ENCODE measurements at places on chromosomes 4 and X.
A peak's percentile ranks its signal among the peaks of the same experiment; 100 is the strongest.

- no peak for DNase-seq
Measured at GRCh38 chrX:22950269-22951266, 49.2 kb upstream of the DDX53 start.

DNA sequence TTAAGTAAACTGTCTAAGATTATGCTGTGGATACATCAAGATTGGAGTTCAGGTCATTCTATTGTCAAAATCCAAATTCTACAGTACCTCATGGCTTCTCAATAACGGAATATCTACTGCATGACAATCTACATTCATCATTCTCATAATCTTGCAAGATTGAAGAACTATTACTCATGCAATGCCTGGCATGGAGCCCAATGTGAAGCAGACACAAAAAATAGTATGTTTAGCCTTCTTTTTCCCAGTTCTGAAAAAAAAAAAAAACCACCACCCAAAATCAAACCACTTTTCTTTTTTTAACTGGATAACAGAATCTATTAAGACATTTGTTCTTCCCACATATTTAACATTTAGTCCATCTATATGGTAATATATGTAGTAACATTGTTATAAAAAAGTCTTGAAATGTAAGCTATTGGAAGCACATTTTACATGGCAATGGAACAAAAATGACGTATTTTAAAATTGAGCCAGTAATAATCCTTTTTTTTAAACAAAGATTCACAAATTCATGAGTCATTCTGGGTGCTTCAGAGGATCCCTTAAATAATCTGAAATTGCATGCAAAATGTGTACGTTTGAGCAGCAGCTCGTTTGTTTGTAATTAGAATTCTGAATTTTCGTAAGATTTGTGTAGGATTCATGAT is 232.2 kb upstream of the FMR1 start:
- no peak for DNase-seq

- no peak for DNase-seq
Measured at GRCh38 chr4:105088110-105088879, 58.4 kb upstream of the TET2 start.

DNA sequence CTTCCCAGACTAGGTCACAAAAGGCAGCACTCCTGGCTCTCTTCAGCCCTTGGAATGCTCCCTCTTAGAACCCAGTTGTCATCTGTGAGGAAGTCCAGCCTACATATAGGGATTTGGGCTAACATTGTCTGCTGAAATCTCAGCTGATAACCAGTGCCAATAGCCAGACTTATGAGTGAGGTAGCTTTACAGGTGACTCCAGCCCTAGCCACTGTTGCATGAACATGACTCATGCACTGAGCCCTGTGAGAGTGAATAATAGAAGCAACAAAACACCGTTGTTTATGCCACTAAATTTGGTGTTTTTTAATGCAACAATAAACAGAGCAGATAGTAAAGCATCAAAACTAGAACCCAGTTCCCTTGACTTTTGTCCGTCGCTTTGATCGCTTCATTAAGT is 433.2 kb downstream of the STIM2 start:
- DNase-seq = no peak

DNA sequence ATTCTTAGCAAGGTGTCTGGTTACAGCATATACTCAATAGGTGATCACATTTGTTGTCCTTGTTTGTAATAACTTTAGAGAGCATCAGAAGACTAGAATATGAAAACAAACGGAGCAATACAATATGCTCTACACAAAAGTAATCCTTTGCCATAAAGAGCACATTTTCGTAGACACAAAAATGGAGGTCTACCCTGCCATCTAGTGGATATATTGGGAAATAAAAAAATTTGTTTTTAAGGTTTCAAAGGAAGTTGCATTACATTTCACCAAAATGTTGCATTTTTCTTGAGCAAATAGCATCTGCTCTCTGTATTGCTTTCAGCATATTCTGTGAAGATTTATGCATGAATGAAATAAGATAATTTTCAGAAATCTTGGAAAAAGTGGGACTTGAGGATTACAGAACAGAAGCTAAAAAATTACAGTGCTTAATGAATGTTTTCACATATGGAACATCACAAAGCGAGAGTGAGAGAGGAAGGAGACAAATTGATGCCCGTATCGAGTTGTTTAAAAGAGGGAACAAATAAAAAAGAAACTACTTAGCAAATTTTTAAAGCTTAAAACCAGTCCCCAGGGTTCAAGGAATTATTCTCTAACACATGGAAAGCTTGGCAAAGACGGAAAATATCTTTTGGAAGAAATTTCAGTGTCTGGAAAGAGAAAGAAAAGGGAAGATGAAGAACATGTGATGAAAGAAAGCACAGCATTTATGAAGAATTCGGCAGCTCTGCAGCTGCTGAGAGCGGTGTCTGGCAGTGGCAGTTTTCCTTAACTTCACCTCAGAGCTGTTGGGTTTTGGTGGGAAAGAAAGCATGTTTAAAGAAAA is 390.1 kb downstream of the ANKRD50 start:
- DNase-seq = no peak

DNA sequence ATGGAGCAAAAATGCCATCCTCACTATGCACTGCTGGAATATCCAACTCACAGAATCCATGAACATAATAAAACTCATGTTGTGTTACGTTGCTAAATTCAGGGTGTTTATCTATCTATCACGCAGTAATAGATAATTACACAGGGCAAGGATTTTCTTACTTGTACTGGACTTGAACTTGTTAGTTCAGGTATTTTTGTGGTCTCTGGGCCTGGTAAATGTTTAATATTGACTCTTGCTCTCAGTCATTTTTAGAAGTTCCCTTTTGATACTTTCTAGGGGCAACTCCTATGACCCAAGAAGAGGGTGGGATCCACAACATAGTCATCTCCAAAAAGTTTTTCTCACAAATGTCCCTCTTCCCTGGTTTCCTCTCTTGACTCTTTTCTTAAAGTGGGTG is 522.4 kb upstream of the IGFBP7 start:
- no peak for DNase-seq

DNA sequence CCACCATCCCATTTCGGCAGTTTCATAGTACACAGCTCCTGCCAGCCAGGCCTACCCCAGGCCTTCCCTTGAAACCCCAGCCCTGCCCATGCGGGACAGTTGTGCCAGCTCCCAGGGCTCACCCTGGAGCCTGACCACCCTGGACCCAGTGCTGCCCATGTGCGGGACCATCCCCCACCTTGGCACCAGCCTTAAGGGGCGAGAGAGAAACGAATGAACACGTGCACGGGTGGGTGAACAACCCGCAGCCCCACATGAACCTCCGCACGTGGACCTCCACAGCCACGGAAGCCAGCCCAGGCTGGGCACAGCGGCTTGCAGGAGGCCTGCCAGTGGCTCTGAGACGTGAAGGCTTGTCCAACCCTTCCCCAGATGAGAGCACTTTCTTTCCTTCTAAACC is 76.0 kb upstream of the MXD4 start:
- DNase-seq = no peak

DNA sequence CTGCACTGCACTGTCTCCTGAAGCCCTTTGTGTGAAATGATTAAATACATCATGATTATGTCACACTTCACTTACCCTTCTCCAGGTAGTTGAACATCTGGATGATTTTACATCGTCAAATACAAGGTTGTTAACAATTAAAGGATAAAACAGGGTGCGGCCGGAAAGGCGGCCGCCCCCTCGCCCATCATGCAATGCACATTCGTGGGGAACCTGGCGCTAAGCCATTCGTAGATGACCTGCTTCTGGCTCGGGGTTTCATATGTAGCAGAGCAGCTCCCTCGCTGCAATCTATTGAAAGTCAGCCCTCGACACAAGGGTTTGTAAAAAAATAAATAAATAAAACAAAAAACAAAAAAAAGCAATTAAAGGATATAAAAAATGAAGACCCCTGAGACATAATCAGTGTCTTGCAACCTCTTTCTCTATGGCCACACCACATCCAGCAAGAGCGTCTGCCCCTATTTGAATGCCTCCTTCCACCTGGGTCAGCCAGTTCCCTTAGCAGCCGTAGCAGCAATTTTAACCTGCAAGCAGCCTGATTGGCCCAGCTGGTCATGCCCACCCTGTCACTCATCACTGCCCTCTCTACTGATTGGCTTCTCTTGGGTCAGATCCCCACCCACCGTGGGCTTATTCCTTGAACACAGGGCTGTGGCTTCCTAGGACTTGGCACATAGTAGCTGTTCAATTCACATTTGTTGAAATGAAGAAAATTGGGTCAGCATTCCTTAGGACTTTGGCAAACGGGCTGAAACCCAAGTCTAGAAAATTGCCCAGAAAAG is 147.8 kb upstream of the PSAPL1 start:
- DNase-seq = no peak

DNA sequence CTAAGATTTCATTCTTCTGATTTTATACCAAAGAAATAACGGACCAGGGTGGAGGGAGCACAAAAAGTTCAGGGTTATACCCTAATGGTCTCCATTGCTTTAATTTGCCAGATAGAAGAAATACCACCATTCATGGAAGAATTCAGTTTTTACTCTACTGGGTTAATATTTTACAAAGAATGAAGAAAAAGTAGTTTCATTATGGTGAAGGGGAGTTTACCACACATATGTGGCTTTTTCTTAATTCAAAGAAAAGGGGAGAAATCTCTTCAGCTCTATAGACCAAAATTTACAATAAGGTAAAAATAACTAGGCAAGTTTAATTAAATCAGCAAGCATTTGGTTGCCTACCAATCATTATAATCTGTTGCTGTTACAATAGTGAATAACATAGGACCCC is 37.6 kb downstream of the CASK start:
- no peak for DNase-seq

DNA sequence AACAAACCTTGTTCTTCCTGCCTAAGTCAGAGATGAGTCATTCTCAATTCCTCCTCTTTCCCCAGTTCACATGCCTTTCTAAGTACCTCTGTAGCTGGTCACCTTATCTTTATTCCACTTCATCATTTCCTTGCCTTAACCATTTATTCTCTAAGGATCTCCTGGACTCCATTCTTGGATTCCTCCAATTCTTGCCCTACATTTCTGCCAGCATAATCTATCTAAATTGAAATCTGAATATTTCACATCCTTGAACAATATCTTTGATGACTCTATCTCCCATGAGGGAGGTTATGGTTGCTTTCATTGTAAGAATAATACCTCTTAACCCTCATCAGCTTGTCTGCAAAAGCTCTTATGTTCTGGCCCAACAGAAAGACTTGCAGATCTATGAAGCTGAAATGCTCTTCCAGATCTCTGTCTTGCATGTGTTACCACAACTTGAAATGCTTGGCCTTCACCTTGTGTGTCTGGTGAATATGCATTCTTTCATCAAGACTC is 28.6 kb upstream of the PDE5A start:
- DNase-seq = no peak

GRCh38 chr4:94271248-94271647 is 63.6 kb downstream of the SMARCAD1 start:
- no peak for DNase-seq

GRCh38 chr4:170399581-170400293 is 310.0 kb upstream of the AADAT start:
- DNase-seq = no peak

- no peak for DNase-seq
Measured at GRCh38 chr4:89072921-89073320, 15.9 kb upstream of the FAM13A start.

GRCh38 chr4:139858436-139859205 is 193.0 kb downstream of the MGST2 start:
- DNase-seq = peak; percentile 59

- DNase-seq = no peak
Measured at GRCh38 chr4:69523385-69524132, 27.9 kb upstream of the UGT2B4 start.

DNA sequence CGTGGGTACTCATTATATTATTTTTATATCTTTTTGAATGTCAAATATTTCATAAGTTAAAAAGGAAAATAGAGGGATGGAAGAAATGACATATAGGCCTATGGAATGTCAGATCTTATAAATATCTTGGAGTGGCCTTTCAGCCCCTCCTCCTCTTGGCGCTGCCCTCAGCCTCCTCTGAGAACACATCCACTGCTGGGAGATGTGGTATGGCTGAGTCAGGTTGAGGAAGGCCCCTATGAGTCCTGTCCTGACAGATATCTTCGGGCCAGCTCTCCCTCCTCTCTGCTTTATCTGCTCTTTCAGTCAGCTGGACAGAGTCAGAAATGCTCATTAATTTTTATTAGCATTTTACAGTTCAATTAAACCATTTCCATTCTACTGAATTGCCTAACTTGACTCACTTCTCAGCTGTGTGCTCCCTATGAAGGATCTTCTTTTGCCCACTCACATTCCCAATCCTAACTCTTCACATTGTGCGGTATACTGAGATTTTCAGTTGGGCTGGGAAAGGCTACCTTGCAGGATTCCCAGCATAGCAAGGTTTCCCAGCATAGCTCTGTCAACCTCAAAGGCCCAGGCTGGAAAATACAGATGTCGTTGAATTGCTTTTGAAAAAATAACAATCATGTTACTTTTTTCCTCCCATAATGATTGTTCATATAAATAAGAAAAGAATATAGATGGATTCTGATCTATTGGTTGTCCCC is 128.0 kb downstream of the ARHGEF9 start:
- no peak for DNase-seq

GRCh38 chr4:80540349-80540748 is 204.8 kb downstream of the CFAP299 start:
- no peak for DNase-seq

GRCh38 chr4:108450236-108450898 is 170.0 kb upstream of the RPL34 start:
- no peak for DNase-seq

DNA sequence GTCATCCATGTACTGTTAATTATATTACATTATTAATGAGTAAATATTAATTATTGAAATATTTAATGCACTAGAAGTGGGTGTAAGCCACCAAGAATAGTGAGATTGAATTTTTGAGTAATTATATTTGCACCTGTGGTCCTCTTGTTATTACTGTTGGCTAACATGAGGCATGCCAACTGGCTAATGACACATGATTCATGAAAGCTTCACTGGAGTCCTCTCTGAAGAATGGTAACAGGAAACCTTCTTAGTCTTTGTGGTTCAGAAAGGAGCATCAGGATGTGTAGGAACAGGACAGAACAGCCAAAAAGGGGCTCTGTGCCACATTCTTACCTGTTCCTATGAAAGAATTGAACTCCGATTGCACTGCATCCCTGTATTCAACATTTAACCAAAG is 65.2 kb downstream of the SLC4A4 start:
- DNase-seq = no peak

DNA sequence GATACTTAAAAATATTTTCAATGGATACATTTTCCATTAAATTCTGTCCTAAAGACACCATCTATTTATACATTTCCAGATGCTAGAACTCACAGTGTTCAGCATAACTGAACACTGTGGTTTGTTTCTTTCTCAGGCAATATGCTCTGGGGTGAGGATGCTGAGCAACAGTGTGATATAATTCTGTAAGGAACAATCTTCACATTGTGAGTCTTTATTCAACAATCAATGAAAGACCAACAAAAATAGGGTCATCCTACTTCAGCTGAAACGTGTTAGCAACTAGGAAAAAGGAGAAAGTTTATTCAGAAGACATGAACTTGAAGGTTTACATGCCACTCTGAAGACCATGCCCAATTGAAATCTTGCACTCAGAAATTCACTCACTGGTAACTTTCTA is 284.8 kb downstream of the UNC5C start:
- DNase-seq = no peak

DNA sequence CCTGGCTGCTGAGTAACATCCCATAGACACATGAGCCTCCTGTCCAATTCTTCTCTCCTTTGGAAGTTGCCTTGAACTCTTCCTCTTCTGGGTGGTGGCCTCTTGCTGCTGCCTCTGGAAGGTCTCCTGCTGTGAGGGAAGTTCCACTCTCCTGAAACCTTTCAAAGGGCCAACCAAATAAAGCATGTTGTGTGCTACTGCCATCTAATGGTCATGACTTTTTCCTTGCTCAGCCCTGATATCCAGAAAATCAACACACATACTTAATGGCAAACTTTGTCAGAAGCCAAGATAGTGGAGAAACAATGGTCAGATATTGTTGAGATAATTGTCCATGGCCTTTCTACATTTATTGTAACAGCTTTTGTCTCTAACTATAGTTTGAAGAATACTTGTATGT is 19.1 kb upstream of the ZXDA start:
- DNase-seq = no peak

Measured in activated T-cell treated with anti-CD3 and anti-CD28 coated beads, Interleukin-2, amount 50 U/mL, for 48 hours (primary cell).